ENCODE measurements at places on chromosomes 12 and 14. TPM values are rescaled to one million over a fixed set of nuclear protein-coding genes. Genes with fewer than 3 reads are reported as not detected.

Gene EML5
- total RNA-seq: not detected

Gene TRPV4
- 2.5 TPM for total RNA-seq

Gene GPRC5A
- 6.1 TPM for total RNA-seq

Gene APOF
- not detected for total RNA-seq

Gene SLC25A21
- 0.59 TPM for total RNA-seq

Measured in bronchus fibroblast of lung (primary cell).